GM19239 (cell line): ENCODE measurements at places on chromosomes 2 and 18.

- no peak for DNase-seq
Measured at GRCh38 chr18:48947560-48947959, 3.2 kb downstream of the SMAD7 start.

GRCh38 chr2:139622691-139623090, 842.5 kb upstream of the NXPH2 start:
- DNase-seq = no peak

- DNase-seq = no peak
Measured at GRCh38 chr2:85987266-85988174, 98.7 kb upstream of the ST3GAL5 start.

GRCh38 chr2:36618381-36618780, 20.4 kb upstream of the FEZ2 start:
- peak; percentile 24 for DNase-seq

DNA sequence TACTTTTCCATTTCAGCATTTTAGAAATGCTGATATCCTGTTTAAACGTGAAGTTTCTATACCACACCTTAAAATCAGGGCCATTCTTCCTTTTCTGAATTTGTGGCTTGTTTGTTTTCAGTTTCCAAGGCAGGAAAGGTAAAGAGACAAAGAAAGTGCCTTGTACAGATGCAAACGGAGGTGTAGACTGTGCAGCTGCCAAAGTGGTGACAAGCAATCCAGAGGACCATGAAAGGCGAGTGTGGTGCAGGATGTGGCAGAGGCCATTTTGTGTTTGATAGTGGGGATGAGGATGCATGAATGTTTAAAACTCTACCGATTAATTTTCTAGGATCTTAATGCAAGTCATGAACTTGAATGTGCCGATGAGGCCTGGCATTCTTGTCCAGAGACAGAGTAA, 733 bp downstream of the C2orf74 start:
- DNase-seq = no peak

DNA sequence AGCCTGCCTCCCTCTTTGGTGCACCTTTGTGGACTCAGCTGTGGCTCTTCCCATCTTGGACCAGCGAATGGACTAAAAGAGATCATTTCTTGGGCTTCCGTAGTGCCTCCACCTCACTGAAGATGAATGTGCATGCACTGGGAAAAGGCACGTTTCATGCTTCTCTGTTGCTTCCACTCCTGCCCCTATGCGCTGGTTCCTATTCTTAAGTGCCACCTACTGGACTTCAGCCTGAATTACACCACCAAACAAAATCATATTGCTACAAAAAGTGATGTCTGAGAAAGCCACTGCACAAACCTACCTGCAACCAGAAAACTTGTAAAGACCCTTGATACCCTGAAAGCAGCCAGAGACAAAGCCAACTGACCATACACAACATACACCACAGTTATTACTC, 695.6 kb downstream of the TSN start:
- DNase-seq = no peak

DNA sequence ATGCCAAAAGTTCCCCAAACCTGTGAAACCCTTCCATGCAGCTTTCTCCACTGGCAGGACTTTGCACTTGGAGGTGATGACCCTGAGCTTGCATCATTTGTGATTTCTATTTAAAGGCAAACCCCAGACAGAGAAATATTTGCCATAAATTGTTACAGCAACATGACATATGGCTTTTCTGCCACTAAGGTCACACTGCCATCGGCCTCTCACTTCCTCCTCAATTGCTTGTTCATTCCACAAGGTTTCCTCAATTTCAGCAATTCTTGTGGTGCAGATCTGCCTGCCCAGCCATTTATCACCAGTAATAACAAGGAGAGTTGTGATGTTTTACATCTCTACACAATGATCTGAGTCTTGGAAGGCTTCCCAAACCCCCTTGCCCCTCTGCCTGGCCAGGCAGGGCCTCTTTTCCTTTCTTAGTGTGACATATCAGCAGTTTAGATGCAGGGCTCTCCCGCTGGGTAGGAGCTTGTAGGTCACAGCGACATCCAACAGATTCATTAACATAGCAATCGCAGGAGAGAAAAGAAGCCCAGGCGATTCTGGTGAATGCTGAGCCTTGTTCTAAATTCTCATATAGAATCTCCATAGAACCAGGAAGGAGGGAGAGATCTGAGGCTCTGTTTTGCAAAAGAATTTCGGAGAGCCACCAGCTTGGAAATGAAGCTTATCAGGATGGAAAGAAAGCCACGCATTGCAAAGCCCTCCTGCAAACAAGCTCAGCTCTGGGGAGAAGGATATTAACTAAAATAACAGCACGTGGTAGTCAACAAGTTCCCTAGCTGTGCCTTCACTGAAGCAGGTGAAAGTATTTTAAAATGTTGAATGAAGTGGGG, 46.7 kb upstream of the ITGA6 start:
- no peak for DNase-seq

GRCh38 chr2:41420219-41420618, 627.6 kb upstream of the PKDCC start:
- DNase-seq = no peak

DNA sequence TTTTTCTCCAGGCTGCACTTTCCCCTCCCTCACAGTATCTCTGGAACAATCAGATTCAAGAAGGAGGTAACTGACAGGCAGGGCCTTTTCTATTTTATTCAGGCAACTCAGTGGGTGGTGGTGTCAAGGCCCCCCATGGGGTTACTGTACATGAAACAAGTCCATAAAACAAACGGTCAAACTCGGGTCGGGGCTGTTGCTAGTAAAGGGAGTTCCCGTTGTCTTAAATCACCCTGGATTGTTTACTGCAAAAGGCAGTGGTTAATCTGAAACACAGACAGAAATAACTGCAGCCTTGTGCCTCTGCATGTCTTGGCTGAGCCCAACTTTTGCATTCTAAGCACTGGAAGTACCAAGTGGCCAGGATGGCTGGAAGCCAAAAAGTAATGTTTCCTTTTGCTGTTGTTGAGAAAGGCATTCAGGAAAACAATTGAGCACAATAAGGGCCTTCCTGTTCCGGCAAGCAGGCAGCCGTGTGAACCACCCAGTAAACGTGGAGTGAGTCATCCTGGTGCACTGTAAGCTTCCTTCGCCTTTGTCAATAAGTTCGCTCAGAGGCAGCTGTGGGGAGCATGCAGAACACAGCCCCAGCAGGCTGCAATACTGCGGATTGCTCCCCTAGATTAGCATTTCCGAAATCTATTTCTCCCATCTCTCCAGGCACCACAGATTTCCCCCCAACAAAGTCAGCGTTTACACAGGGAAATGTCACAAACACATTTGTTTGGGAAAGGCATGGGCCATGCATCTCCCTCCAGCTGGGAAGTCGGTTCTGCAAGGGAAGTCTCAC, 149.6 kb downstream of the IRS1 start:
- peak; percentile 12 for DNase-seq

DNA sequence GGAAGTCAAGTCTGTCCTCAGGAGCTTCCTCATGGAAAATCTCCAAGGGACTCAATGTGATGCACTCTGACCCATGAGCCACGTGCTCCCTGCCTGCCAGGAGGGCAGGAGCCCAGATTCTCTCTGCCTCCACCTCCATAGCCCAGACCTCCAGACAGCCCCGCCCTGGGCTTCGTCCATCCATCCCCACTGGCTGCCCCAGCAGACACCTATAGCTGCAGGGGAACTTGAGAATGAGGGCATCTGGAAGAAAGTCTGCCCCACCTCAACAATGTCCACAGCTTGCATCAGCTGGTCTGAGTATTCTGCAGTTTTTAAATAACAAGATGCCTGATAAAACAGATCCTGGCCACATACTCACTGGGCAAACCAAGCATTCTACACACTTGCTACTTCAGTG, 418.8 kb upstream of the SMIM21 start:
- DNase-seq = no peak

- no peak for DNase-seq
Measured at GRCh38 chr18:7202169-7202568, 28.7 kb upstream of the LRRC30 start.

GRCh38 chr2:30031184-30031583, 109.8 kb upstream of the ALK start:
- no peak for DNase-seq

GRCh38 chr2:71100195-71100964, 29.6 kb downstream of the MCEE start:
- peak; percentile 50 for DNase-seq

DNA sequence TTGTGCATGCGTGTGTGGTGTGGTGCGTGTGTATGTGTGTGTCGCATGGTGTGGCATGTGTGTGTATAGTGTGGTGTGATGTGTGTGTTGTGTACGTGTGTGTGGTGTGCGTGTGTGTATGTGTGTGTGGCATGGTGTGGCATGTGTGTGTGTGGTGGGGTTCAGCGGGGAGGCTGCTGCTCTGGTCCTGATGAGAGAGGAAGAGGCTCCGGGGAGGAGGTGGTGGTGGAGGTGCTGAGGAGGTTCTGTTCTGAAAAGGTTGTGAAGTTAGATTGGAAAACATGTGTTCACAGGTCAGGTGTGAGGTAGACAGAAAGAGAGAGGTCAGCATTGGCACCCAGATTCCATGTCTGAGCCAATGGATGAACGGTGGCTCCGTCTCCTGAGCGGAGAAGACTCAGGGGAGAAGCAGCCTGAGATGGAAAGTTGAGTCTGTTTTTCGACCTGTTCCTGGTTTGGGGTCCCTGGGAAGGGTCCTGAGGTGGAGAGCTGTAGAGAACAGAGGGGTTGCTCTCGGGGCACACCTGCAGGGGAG, 67.2 kb upstream of the HDAC4 start:
- DNase-seq = no peak

DNA sequence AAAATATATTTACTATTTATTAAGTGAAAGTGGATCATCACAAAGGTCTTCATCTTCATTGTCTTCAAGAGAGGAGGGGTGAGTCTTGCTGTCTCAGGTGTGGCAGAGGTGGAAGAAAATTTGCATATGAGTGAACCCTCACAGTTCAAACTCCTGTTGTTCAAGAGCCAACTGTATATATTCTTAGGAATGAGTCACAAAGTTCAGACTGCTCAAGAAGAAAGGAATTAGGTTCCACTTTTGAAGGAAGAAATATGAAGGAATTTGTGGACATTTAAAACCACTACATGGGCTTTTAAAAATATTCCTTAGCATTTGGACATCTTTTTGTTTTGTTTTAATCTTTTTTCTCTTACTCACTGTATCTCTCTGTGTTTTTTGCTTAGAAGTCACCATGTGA, 212.6 kb downstream of the INSIG2 start:
- DNase-seq = no peak

- DNase-seq = no peak
Measured at GRCh38 chr18:78867131-78867530, 112.5 kb upstream of the SALL3 start.

DNA sequence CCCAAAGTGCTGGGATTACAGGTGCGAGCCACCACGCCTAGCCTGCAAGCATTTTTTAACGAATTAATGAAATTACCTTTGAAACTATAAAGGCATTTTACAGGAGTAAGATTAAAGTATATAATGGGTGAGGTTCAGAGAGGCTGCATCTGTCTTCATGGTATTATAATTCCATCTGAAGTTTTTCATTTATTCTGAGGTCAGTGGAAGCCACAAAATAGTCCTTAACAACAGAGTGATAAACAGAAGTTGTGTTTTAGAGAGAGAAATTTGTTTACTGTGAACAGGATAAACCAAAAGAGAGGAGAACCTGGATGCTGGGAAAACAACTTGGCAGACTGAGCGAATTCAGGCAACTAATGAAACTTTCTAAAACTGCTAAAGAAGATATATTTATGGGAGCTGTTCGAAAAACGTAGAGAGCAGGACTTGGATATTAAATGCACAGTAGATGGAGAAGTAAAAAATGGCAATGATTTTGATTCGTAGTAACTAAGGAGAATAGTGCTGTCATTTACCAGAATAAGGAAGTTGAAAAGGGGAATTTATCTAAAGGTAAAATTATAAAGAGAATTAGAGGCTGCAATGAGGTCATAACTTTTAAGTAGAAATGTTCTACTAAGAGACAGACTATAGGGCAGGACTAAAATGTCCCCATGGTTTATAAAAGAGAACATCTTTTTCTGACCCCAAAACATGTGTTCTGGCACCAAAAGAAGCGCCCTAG, 37.9 kb upstream of the ITGA4 start:
- no peak for DNase-seq

DNA sequence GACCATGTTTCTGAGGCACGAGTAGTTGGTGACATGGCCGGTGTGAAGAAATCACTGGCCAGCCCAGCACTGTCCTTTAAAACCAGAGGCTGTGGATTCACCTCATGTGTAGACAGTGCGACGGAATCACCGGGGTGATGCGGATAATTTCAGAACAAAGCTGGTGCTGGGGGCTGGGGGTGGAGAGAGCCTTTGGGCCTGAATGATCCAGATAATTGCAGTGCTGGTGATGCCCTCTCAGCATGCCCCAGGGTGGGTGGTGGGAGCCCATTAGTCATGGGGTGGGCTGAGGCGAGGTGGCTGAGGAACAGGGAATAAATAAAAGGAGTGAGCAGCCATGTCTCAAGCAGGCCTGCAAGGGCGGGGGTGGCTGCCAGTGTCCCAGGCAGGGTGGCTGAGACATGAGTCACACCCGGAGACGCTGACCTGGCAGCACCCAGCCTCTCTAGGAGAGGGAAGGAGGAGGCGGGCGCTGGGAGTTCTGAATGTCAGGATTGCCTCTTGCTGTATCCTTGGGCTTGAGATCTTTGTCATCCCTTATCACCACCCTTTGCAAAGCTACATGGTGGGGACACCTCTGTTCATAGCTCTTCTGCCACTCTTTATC, 151.1 kb upstream of the MSH6 start:
- no peak for DNase-seq

DNA sequence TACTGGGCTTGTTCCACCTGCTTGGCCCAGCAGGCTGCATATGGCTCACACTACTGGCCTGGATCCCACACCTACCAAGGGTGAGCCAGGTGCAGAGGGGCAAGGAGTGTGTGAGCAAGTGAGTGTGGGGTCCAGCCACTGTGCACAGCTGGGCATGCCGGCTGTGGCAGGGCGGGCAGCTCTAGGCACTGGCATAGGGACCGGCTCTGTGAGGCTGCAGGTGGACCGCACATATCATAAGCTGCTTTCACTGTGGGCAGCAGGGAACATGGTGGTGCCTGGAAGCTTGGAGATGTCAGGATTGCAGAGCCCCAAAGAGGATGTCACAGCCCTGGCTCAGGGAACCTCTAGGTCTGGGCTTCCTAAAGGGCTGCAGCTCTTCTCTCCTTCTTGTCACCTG, 154.3 kb downstream of the THSD7B start:
- DNase-seq = no peak

GRCh38 chr2:128363934-128364361, 45.3 kb upstream of the HS6ST1 start:
- DNase-seq = no peak

- no peak for DNase-seq
Measured at GRCh38 chr2:8416849-8417832, 264.7 kb upstream of the ID2 start.

GRCh38 chr2:34664266-34664665, 1065.2 kb upstream of the FAM98A start:
- DNase-seq = no peak

- no peak for DNase-seq
Measured at GRCh38 chr2:198774576-198774975, 683.2 kb downstream of the SATB2 start.

- DNase-seq = no peak
Measured at GRCh38 chr2:34602262-34602661, 1003.2 kb upstream of the FAM98A start.
